ENCODE measurements at places on chromosomes 5 and 9.
A peak's percentile ranks its signal among the peaks of the same experiment; 100 is the strongest.

GRCh38 chr5:151612689-151613427 is 21.7 kb upstream of the FAT2 start:
- DNase-seq: no peak

- DNase-seq: peak; percentile 28
Observed at GRCh38 chr9:88106492-88106891, 31.8 kb downstream of the SPATA31C2 start.

DNA sequence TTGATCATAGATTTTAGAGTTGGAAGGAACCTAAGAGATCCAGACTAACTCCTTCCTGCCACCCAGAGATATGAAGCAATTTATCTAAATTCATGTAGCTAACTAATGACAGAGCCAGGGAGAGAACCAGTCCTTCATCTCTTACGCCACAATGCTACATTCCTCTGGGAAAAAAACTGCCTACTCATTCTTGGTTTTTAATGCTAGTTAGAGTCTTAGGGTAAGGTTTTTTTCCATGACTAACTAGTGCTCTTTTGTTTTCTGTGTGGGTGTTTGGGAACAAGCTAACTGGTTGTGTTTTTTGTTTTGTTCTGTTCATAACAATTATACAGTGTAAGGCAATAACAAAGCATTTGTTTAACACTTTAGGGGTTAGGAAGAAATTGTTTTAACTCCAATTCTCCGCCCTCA is 52.4 kb downstream of the SLC44A1 start:
- peak; percentile 95 for DNase-seq

GRCh38 chr9:21267485-21268346 is 27.9 kb upstream of the IFNA14 start:
- DNase-seq: no peak

GRCh38 chr5:76607353-76607871 is 15.8 kb downstream of the F2RL2 start:
- peak; percentile 77 for DNase-seq
